ENCODE measurements at places on chromosomes 3 and 15.

DNA sequence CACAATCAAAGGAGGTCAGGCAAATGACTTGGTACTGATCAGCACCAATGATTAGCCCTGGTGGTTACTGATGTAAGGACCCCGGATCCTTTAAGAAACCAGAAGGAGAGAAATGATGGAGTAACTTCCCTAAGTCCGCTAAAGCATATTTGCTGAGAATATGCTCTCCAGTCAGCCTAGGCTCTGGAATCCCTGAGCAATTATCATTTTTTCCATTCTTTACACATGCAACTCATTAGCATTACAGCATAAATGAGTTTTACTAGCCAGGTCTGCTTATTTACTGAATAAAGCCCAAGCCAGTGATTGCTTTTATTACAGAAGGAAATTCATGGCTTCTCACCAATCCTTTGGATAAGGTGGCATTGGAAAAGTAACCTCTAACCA is 139.2 kb upstream of the WNT5A start:
- DNase-seq, result no peak

GRCh38 chr15:84810073-84810840 is 6.9 kb upstream of the ALPK3 start:
- DNase-seq, result peak; percentile 66

- DNase-seq, result no peak
These were observed 818.8 kb upstream of the NR2F2 start for GRCh38 chr15:95511671-95512070.

GRCh38 chr3:149134575-149134974 is 5.1 kb downstream of the HPS3 start:
- DNase-seq, result no peak

- no peak for DNase-seq
These were observed 23.4 kb downstream of the RFTN1 start for GRCh38 chr3:16490062-16490619.

- no peak for DNase-seq
These were observed 66.3 kb upstream of the SLCO3A1 start for GRCh38 chr15:91787198-91787597.

DNA sequence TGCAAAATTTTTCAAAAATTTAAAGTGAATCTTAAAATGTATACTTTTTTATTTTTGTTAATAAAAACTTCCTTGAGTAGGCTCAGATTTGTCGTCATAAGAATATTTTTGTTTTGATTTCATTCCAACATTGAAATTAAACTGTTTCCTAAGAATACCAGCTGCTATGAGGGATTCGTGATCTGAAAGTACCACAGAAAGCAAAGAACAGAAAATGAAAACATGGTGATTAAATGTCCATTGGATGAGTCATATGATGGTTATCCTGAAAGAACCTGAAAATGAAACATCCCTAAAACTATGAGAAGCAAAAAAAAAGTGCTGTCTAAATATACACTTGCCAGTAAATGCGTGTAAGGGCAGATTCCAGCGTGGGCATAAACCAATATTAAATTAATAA is 143.8 kb downstream of the GMNC start:
- DNase-seq, result no peak

GRCh38 chr3:16174976-16175901 is 759 bp downstream of the GALNT15 start:
- no peak for DNase-seq

DNA sequence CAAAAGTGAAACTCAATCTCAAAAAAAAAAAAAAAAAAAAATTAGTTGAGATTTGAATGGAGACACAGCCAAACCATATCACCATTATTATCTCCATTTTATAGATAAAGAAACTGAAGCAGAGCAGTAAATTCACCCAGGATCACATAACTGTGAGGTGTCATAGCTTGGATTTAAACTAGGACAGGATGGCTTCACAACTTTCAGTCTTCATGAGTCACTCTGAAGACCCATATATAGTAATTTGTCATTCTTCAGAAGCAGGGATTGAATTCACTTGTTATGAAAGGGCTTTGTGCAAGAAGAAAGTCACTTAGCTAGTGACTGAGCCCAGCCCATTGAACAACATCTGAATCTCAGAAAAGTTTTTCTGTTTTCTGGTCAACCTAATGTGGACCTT is 60.5 kb upstream of the LRIG1 start:
- DNase-seq, result no peak

GRCh38 chr3:44996556-44996969 is 20.5 kb downstream of the EXOSC7 start:
- DNase-seq, result no peak

DNA sequence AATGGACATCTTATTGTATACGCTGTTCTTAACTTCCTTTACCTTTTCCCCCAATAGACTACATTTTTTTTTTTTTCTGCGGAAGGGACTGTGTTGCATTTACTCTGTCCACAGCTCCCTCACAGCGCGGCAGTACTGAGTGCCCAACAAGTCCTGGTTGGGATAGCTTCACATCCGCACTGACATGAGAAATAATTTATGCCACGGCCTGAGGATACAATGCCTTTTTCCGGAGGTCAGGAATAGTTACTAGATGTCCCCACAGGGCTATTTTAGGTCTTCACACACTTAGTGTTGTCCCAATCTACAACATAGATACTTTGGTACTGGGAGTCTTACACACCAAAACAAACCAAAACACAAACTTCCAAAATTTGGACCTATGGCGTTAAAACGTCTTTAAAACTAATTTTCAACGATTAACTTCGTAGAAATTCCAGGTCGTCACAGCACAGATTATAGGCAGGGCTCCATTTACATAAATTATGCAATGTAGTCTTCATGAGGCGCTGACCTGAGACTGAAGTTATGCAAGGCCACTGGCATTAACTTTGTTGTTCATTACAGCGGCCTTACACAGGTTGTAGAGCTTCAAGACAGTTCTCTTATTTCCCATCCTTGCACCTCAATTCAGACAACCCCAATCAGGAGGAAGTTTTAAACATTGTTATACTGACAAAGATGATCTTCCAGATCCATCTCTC is 989 bp upstream of the PPIB start:
- peak; percentile 66 for DNase-seq

- DNase-seq, result no peak
These were observed 11.0 kb downstream of the UBE3A start for GRCh38 chr15:25427861-25428260.

DNA sequence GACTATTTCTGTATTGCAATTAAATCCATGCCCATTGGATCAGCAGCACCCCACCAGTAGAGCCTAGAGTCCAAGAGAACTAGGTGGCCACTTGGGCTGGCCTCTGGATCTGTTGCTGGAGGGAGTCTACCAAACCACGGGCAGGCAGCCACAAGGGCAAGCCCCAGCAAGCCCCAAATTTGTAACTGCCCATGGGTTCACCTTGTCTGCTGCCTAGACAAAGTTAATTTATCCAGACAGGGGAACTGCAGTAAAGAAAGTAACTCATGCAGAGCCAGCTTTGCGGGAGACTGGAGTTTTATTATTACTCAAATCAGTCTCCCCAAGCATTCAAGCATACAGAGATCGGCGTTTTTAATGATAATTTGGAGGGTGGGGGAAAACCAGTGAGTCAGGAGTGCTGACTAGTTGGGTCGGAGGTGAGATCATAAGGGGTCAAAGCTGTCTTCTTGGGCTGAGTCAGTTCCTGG is 74.0 kb upstream of the TERB2 start:
- DNase-seq, result no peak

GRCh38 chr3:70090322-70090913 is 90.9 kb downstream of the SAMMSON start:
- peak; percentile 53 for DNase-seq

DNA sequence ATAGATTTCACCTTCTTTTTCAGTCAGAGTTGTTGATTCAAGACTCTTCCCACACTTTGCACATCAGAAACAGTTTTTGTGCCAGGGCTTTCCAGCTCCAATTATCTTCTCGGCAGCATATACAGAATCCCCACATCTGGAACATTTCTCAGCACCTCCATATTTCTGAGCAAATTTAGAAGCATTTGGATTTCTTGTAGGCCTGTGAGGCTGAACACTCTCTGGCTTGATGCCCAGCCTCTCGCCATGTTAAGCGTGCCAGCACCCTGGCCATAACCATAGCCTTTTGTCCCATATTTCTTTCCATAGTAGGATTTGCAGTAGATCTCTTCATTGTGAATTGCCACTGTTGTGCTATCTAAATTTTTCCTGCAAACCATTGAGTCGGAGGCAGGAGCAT is 28.3 kb downstream of the CD80 start:
- no peak for DNase-seq

- peak; percentile 59 for DNase-seq
These were observed 1.1 kb downstream of the KLHL6 start for GRCh38 chr3:183554377-183554776.

GRCh38 chr15:67746022-67746421 is 79.3 kb upstream of the SKOR1 start:
- DNase-seq, result no peak

DNA sequence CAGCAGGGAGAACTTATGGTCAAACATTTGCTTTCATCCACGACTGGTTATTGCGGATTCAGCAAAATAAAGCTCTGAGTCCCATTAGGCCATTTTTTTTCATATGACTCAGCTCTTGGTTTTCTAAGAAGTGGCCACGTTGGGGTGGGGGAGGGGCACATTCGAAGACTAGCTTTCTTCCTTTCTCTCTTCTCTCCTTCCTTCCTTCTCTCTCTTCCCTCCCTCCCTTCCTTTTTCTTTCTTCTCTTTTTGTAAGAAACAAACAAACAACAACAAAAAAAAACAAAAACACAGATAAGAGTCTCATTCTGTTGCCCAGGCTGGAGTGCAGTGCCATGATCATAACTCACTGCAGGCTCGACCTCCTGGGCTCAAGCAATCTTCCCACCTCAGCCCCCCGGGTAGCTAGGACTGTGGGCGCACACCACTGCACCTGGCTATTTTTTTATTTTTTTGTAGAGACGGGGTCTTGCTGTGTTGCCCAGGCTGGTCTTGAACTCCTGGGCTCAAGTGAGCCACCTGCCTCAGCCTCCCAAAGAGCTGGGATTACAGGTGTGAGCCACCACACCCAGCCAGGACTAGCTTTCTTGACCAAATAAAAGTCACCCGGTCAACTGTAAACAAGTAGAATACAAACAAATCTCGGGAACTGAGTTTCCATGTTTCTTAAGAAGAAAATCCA is 41.6 kb downstream of the ABCC5 start:
- DNase-seq, result no peak

GRCh38 chr3:38455639-38456430 is 2.1 kb downstream of the ACVR2B start:
- no peak for DNase-seq

GRCh38 chr3:25338158-25338725 is 89.8 kb upstream of the RARB start:
- DNase-seq, result no peak

DNA sequence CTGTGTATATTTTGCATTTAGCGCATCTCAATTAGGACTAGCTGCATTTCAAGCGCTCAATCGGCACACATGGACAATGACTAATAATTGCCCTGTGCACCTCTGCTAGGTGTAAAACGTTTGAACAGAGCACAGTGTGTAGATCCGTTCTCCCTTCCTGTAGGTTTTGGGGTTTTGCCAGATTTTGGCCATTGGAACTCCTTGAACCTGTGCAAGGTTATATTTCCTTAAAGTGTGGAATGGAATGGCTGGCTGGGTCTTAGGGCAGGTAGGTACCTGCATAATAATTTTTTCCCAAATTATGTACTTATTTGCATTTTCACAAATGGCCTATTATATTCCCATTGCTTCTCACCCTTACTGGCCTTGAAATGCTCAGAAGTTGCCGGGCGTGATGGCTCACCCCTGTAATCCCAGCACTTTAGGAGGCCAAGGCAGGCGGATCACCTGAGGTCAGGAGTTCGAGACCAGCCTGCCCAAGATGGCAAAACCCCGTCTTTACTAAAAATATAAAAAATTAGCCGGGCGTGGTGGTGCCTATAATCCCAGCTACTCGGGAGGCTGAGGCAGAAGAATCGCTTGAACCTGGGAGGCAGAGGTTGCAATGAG is 777 bp downstream of the RNU5B-1 start:
- DNase-seq, result peak; percentile 64

DNA sequence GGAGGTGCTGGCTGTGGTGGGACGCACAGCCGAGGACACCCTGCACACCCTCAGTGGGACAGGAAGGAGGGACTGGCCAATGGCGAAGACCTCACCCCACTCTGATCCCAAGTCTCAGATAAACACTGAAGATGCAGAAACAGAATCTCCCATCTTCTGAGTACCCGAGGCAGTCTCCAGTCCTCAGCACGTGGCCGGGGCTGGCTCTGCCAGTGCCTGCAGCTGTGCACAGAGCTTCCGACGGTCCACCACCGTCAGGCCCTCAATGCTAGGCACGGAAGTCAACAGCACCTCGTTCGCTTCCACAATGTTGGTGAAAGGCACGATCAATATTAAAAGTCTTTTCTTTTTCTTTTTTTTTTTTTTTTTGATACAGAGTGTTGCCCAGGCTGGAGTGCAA is 16.8 kb upstream of the OCA2 start:
- DNase-seq, result no peak

- no peak for DNase-seq
These were observed 54.5 kb upstream of the C3orf80 start for GRCh38 chr3:160170409-160171370.

GRCh38 chr3:172096881-172097420 is 57.6 kb downstream of the FNDC3B start:
- DNase-seq, result no peak

DNA sequence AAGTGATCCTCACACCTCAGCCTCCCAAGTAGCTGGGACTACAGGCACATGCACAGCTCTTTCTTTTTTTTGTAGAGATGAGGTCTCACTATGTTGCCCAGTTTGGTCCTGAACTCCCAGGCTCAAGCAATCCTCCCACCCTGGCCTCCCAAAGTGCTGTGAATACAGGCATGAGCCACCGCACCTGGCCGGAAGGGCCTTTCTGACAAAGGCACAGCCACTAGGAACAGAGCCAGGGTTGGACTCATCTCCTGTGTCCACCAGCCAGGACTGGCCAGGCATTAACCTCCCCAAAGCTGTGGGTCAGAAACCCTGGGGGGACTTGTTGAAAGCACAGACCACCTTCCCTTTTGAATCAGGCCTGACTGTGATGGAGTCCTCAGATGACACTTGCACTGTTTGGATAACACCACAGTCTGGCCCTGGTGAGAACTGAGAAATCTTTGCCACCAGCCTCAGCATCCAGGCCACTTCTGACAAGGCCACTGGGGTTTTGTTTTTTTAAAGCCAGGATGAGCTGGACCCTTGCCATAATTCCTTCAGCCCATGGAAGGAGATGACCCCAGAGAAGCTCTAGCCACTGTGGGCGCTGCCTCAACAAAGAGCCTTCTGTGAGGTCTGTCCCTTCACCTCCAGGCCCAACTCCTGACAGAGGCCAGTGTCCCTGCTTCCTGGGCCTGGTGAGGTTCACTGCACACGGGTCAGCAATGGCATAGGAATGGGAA is 4.8 kb downstream of the TKT start:
- DNase-seq, result no peak

GRCh38 chr3:188594139-188594538 is 440.2 kb downstream of the LPP start:
- DNase-seq, result peak; percentile 37

All from muscle of leg (tissue), 16 donors.